Hindlimb muscle (tissue), 1 donor: ENCODE measurements at places on chromosomes 12 and 14. TPM values are rescaled to one million over a fixed set of nuclear protein-coding genes. Genes with fewer than 3 reads are reported as not detected.

DNA sequence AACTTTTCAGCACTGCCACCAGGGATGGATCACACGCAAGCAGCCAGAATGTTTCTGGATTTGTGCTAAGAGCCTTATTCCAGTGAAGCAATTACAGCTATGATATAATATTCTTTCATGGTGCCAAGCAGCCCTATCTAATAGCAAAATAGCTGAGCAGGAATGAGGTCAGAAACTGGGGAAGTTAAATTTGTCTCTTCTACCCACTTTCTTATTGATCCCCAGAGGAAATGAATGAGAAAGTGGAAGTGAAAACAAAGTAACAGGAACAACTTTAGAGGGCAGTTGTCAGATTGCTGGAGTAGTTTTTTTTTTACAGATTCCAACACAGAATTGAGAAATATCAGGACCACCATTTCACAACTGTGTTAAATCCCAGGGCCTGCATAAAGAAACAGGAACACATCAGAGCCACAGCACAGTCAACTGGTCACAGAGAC is 44.8 kb downstream of the GCH1 start:
- DNase-seq, result peak; percentile 38

GRCh38 chr12:44225149-44225510 is 389.2 kb downstream of the TMEM117 start:
- peak; percentile 2 for DNase-seq

DNA sequence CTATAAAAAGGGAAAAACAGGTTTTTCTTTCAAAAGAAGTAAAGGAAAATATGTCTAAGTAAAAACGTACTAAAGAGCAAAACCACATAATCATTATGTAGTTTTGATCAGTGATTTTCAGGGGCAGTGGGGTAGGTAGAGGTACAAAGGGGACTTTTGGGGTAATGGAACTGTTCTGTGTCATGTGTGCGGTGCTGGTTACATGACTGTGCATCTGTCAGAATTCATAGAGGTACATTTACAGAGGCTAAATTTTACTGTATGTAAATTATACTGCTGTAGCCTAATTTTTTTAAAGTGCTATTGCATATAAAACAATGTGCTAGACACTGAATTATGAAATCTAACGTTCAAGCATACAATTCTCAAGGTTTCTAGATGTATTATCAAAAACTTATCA is 2.0 kb downstream of the ESR2 start:
- no peak for DNase-seq

DNA sequence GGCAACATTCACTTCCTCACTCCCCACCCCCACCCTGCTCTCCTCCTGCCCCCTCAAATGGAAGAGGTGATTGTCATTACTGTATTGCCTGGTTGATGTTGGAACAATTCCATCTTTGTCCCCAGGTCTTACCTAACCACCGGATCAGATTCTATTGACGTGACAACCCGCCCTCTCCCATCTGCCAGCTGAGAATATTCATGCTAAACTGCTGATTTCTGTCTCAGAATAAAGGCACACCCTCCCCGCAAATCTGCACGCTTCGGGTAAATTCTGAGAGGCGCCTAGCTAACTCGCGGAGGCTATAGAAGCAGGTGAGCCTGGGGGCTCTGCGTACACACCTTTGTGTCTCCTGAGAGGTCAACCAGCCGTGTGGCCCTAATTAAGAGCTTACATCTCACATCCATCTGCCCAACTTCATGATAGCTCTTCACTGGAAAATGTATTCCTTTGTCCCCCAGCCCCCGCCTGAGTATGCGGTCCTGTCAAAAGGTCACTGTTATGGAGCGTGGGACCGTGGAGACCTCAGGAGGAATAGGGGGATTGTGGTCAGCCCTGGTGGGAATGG is 1054.3 kb downstream of the VRK1 start:
- no peak for DNase-seq

Gene TMEM119
- polyA plus RNA-seq, result 30.1 TPM

Gene MDGA2
- polyA plus RNA-seq, result 0.35 TPM

Gene PPP1R13B
- polyA plus RNA-seq, result 13.6 TPM
